WTC11 (cell line): ENCODE measurements at places on chromosomes 3 and 15. TPM values are rescaled to one million over a fixed set of nuclear protein-coding genes. Genes with fewer than 3 reads are reported as not detected.

- peaks cover 10% of the 10 kb centered on the region for H3K4me1 ChIP-seq
- no peaks in the 10 kb centered on the region for H3K36me3 ChIP-seq
- peaks cover 65% of the 10 kb centered on the region for H3K27me3 ChIP-seq
- H3K27ac ChIP-seq: no peak overlapping the region
- H3K4me3 ChIP-seq: no peak overlapping the region
These were observed 45.4 kb upstream of the RPL32 start for GRCh38 chr3:12886736-12887135.

GRCh38 chr15:70062321-70062956, 35.3 kb downstream of the TLE3 start:
- H3K36me3 ChIP-seq: peaks cover 44% of the 10 kb centered on the region
- peaks cover 11% of the 10 kb centered on the region for H3K4me1 ChIP-seq
- peak; percentile 10 for DNase-seq
- no peaks in the 10 kb centered on the region for H3K27me3 ChIP-seq
- peak overlapping the region; percentile 29; the same call in 1 of the 2 replicates for H3K27ac ChIP-seq
- no peak overlapping the region for H3K4me3 ChIP-seq

DNA sequence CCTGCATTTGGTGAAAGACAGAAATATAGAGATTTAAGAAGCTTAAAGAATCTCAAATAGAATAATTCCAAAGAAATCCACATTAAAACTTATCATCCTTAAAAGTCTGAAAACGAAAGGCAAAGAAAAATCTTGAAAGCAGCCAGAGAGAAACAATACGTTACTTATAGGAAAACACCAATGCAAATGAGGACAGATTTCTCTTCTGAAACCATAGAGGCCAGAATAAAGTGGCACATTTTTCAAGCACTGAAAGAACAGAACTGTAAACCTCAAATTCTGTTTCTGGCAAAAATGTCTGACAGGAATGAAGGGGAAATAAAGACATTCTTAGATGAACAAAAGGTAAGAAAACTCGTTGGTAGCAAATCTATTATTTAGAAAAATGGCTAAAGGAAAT, 13.8 kb upstream of the ACTC1 start:
- H3K27me3 ChIP-seq: no peaks in the 10 kb centered on the region; the same call in 1 of the 2 replicates
- H3K4me1 ChIP-seq: no peaks in the 10 kb centered on the region; the same call in 1 of the 2 replicates
- H3K27ac ChIP-seq: no peak overlapping the region
- H3K36me3 ChIP-seq: peaks cover 10% of the 10 kb centered on the region
- H3K4me3 ChIP-seq: no peak overlapping the region

DNA sequence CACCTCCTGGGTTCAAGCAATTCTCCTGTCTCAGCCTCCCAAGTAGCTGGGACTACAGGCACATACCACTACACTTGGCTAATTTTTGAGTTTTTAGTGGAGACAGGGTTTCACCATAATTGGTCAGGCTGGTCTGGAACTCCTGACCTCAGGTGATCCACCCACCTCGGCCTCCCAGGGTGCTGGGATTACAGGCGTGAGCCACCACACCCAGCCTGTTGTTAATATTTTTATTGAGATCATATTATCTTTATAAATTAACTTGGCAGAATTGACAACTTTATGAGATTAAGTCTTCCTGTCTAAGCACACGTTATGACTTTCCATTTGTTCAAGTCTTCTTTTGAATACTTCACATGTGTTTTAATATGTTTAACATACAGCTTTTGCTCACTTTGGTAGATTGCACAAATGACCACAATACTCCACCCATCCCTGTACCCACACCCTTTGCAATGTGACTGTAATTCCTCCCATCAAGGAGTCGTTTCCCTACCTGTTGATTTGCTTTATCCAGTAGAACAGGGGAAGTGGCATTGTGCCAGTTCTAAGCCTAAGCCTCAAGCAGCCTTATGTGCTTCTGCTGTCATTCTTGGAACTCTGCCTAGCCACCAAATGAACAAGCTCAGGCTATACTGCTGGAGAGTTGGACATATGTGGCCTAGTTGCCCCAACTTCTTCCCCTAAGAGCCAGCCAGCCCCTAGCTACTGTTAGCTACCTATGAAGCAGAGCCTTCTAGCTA, 8.2 kb downstream of the XYLB start:
- DNase-seq: no peak
- H3K4me1 ChIP-seq: no peaks in the 10 kb centered on the region
- no peak overlapping the region for H3K4me3 ChIP-seq
- peaks cover 38% of the 10 kb centered on the region for H3K36me3 ChIP-seq

- DNase-seq: no peak
- H3K27me3 ChIP-seq: no peaks in the 10 kb centered on the region
- H3K36me3 ChIP-seq: no peaks in the 10 kb centered on the region
- no peak overlapping the region for H3K27ac ChIP-seq
These were observed 96.7 kb downstream of the TP63 start for GRCh38 chr3:189727898-189728297.

DNA sequence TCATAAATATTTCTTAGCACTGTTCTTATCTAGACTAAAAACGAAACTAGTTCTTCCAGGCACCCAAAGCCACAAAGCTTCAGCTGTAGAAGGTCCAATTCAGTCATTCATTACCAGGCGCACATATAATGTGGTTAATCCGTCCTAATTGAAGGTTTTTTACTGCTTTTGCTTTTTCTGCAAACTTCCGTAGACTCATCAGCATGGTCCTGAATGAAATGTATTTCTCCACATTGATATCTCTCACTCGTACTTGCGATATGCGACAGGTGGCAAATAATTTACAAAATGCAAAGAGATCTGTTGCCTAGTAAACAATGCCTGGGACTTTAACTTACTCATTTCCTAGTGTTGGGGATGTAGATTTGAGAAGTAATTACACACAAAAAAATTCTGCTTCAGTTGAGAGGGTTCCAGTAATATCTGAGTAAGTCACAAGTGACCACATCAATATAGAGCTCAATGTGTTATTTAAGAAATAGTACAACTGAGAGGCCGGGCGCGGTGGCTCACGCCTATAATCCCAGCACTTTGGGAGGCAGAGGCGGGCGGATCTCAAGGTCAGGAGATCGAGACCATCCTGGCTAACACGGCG, 75.0 kb upstream of the MBNL1 start:
- H3K27ac ChIP-seq: no peak overlapping the region
- H3K27me3 ChIP-seq: no peaks in the 10 kb centered on the region
- no peaks in the 10 kb centered on the region for H3K36me3 ChIP-seq
- H3K4me1 ChIP-seq: no peaks in the 10 kb centered on the region
- H3K4me3 ChIP-seq: no peak overlapping the region
- DNase-seq: no peak

DNA sequence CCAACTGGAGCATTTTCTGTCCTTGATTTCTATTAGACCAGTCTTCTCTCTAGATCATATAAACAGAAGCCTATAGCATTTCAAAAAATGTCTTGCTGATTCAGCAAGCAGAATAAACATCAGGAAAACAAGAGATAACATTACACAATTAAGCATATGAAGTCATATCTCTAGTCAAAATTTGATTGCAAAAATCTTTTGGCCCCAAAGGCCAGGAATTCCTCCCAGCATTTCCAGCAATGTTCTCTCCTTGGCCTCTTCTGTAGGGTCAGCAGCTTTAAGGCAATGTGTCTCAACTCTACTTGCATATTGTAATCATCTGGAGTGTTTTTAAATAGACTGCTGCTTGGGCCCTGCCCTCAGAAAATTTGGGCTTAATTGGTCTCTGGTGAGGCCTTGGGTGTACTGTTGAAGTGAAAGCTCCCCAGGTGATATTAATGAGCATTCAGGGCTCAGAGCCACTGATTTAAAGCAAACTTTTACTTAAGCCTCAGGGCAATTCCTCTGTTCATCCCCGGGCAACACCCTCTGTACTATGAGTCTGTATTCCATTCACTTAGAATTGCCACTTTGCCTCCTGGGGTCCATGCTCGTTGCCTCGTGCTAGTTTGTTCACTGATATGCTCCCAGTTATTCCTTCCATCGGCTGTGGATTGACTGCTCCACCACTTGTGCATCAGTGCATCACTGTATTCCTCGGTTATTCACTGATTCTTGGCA, 1072.6 kb downstream of the ROBO2 start:
- no peaks in the 10 kb centered on the region for H3K27me3 ChIP-seq
- peaks cover 34% of the 10 kb centered on the region for H3K4me1 ChIP-seq
- peaks cover 4% of the 10 kb centered on the region for H3K36me3 ChIP-seq
- H3K4me3 ChIP-seq: no peak overlapping the region

DNA sequence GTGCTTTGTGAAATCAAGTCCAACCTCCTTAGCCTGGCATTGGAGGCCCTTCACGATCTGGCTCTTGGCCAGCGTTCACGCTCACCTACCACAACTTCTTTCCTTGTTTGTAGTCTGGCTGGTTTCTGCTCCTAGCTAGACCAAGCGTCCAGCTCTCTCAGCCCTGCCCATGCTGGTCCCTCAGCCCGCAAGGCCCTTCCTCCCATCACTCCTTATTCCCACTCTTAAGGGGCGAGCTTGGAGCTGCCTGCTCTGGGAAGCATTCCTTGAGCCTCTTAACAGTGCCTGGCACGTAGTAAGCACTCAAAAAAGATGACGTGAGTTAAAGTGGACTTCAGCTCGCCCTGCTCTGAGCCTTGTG, 8.7 kb downstream of the SLC6A6 start:
- H3K27me3 ChIP-seq: no peaks in the 10 kb centered on the region
- H3K4me3 ChIP-seq: no peak overlapping the region
- H3K36me3 ChIP-seq: peaks cover 38% of the 10 kb centered on the region
- H3K27ac ChIP-seq: peak overlapping the region; percentile 94

- no peak for DNase-seq
- H3K4me3 ChIP-seq: no peak overlapping the region
- H3K36me3 ChIP-seq: no peaks in the 10 kb centered on the region
- no peaks in the 10 kb centered on the region for H3K27me3 ChIP-seq
- no peak overlapping the region for H3K27ac ChIP-seq
- no peaks in the 10 kb centered on the region for H3K4me1 ChIP-seq
These were observed 52.4 kb downstream of the SETMAR start for GRCh38 chr3:4355401-4356219.

GRCh38 chr15:80061582-80061981, 2.1 kb downstream of the ZFAND6 start:
- no peak for DNase-seq
- peak overlapping the region; percentile 71; the same call in 1 of the 2 replicates for H3K27ac ChIP-seq
- H3K4me3 ChIP-seq: peak overlapping the region; percentile 89
- no peaks in the 10 kb centered on the region for H3K36me3 ChIP-seq
- no peaks in the 10 kb centered on the region for H3K27me3 ChIP-seq

- H3K4me3 ChIP-seq: no peak overlapping the region
- H3K36me3 ChIP-seq: peaks cover 6% of the 10 kb centered on the region
- no peak for DNase-seq
- no peaks in the 10 kb centered on the region for H3K4me1 ChIP-seq
- no peaks in the 10 kb centered on the region for H3K27me3 ChIP-seq
These were observed 104.8 kb upstream of the RAD18 start for GRCh38 chr3:9068051-9068450.

- no peaks in the 10 kb centered on the region for H3K27me3 ChIP-seq
- H3K36me3 ChIP-seq: no peaks in the 10 kb centered on the region
- H3K4me3 ChIP-seq: no peak overlapping the region
These were observed 1222.1 kb downstream of the OTOL1 start for GRCh38 chr3:162718697-162719096.

DNA sequence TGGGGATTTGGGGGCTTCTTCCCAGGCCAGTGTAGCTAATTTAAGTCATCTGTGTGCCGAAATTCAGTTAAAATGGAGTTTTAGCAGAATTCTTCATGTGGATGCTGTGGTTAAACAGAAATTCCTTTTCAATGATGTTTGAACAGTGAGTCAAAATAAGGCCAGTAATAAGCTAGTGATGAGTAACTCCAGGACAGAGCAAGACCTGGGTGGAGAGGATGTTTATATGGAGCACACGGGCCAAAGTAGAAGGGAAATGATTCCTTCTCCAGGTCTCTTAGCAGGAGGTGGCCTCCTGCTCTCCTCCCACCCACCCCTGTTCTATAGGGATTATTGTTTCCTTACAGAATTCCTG, 31.9 kb upstream of the UACA start:
- no peaks in the 10 kb centered on the region for H3K27me3 ChIP-seq
- no peaks in the 10 kb centered on the region for H3K36me3 ChIP-seq
- DNase-seq: no peak
- H3K4me3 ChIP-seq: no peak overlapping the region
- peaks cover 12% of the 10 kb centered on the region for H3K4me1 ChIP-seq
- H3K27ac ChIP-seq: no peak overlapping the region

DNA sequence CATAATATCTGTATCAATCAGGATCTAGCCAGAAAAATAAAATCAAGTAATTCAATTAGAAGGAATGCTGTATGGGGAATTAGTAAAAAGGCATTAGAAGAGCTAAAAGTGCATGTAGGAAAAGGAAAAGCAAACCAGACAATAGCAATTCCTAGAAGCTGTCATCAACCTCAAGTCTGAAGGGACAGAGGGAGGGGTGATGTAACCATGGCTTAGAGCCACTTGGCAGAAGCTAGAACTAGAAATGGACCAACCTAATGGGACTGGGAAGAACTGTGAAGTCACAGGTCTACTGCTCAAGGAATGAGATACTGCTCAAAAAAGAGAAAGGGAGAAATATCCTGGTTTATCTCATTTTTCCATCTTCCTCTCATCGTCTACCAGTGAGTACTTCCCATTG, 590.7 kb upstream of the SGO1 start:
- no peak for DNase-seq
- no peaks in the 10 kb centered on the region for H3K36me3 ChIP-seq
- no peak overlapping the region for H3K27ac ChIP-seq
- no peak overlapping the region for H3K4me3 ChIP-seq
- no peaks in the 10 kb centered on the region for H3K27me3 ChIP-seq

DNA sequence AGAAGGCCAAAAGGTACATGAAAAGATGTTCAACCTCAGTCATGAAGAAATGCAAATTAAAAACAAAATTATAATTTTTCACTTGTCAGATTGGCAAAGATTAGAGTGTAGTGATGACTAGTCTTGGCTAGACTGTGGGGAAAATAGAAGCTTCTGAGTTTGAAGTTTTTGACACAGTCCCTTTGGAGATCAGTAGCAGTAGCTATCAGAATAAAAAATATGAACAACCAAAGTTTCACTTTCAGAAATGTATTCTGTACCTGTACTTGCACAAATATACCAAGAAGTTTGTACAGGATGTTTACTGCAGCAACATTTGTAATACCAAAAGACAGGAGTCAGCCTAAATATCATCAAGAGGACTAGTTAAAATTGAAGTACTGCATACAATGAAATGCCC, 14.1 kb downstream of the ATP2C1 start:
- H3K4me1 ChIP-seq: peaks cover 3% of the 10 kb centered on the region; the same call in 1 of the 2 replicates
- H3K27me3 ChIP-seq: no peaks in the 10 kb centered on the region
- peaks cover 4% of the 10 kb centered on the region for H3K36me3 ChIP-seq
- no peak overlapping the region for H3K27ac ChIP-seq

DNA sequence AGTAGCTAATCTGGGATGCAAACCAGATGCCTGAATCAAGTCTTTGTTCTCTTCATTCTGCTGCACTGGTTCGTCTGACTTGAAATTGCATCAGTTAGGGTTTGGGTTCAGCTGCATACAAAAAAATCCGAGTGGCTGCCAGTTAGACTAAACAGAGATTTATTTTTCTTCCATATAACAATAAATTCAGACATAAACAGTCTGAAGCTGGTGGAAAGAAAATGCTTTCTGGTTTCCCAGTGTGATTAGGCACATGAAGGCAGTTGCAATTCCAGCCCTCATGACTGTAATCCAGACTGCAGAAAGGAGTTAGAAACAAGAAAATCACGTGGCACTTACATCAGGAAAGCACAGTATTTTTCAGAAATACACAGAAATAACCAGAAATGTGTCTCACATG, 930.7 kb downstream of the MCTP2 start:
- H3K4me1 ChIP-seq: no peaks in the 10 kb centered on the region
- H3K4me3 ChIP-seq: no peak overlapping the region
- H3K36me3 ChIP-seq: no peaks in the 10 kb centered on the region

- H3K4me3 ChIP-seq: no peak overlapping the region
- no peak overlapping the region for H3K27ac ChIP-seq
- no peaks in the 10 kb centered on the region for H3K4me1 ChIP-seq
- H3K27me3 ChIP-seq: peaks cover 2% of the 10 kb centered on the region
These were observed 437.5 kb upstream of the PROK2 start for GRCh38 chr3:72222410-72222809.

Gene CYP1A1
- 0.21 to 0.26 TPM (median 0.23 TPM) in 3 replicates for total RNA-seq

Gene LSMEM2
- 0.41 to 0.60 TPM (median 0.57 TPM) in 3 replicates for total RNA-seq

Gene GHSR
- not detected in 3 replicates for total RNA-seq

Gene LMCD1
- 10.6 to 12.5 TPM (median 10.9 TPM) in 3 replicates for total RNA-seq

Gene ZCWPW2
- total RNA-seq: 0.22 to 0.34 TPM (median 0.27 TPM) in 3 replicates

Gene CHRNA3
- total RNA-seq: 2.2 to 4.4 TPM (median 3.2 TPM) in 3 replicates

Gene DTX3L
- 4.4 to 4.9 TPM (median 4.6 TPM) in 3 replicates for total RNA-seq
